Cortex of kidney (tissue), 1 donor: ENCODE measurements at places on chromosomes 1 and 21.

- no peak for DNase-seq
Measured at GRCh38 chr1:214568328-214568727, 16.9 kb upstream of the PTPN14 start.

DNA sequence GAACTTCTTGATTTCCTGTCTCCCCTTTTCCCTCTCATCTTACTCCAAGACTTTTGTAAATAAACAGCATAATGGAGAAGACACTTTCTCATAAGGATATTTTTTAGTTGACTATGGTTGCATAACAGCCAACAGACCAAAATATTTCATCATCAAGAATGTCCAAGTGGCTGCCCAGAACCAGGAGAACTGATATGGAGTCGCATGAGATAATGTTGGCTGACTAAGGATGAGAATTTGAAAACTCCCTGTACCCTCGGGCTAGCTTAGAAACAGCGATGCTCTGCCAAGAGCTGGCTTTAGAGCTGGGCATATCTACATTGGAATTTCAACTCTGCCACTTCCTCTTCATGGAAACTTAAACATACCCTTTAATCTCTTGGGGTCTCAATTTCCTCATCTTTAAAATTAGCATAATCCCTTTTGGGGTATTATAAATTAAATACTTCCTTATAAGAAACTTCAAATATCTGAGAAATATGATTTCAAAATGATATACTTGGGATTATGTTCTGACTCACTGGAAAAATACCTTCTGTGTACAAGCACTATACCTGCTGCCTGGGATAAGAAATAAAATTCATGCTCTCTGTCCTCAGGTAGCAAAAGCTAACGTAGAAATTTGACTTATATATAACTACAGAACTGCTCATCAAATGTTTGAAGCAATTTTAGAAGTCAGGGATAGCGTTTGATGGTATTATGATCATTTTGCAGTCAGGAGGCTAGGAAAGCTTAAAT lies 777.3 kb downstream of the LTN1 start:
- no peak for DNase-seq

- DNase-seq, result no peak
Measured at GRCh38 chr1:222788402-222789156, 26.3 kb upstream of the DISP1 start.

DNA sequence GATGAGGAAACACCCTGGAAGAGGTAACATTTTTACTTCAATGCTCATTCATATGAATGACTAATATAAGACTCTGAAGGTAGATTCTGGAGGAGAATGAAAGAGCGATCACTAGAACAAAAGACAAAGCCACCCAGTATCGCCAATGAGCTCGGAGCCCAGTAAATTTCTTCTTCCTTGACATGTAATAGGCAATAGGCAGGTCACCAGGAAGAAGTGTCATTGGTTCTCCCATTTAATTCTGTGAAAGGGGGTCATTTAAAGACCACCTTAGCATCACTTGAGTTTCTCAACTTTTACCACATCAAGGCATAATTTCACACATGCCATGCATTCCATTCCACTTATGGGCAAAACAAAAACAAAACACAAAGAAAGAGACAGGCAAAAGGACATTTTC lies 7.9 kb downstream of the TNFSF18 start:
- DNase-seq, result no peak

DNA sequence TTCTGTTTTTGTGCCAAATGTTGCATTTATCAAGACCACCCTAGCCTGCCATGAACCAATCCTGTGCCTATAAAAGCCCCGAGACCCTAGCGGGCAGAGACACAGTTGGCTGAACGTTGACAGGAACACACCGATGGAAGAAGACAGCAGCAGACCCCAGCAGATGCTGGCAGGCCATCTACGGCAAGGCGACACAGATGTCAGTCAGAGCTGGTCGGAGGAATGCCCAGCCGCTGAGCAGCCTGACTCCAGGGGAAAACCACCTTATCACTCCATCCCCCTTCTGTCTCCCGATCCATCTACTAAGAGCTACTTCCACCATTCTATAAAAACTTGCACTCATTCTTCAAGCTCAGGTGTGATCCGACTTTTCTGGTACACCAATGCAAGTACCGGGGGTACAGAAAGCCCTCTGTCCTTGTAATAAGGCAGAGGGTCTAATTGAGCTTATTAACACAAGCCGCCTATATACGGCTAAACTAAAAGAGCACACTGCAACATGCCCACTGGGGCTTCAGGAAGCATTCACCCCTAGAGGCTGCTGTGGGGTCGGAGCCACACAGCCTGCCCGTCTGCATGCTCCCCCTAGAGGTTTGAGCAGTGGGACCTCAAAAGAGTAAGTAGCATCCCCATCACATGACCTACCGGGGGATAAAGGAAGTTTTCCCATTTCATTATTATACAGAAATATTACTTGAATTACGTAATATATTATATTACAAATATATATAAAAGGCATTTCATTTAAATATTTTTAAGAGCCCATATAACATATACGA lies 1156.3 kb upstream of the B3GALT2 start:
- DNase-seq, result no peak

GRCh38 chr21:26194811-26195251 lies 24.3 kb upstream of the APP start:
- no peak for DNase-seq

- DNase-seq, result no peak
Measured at GRCh38 chr1:14706631-14707030, 108.1 kb downstream of the KAZN start.

DNA sequence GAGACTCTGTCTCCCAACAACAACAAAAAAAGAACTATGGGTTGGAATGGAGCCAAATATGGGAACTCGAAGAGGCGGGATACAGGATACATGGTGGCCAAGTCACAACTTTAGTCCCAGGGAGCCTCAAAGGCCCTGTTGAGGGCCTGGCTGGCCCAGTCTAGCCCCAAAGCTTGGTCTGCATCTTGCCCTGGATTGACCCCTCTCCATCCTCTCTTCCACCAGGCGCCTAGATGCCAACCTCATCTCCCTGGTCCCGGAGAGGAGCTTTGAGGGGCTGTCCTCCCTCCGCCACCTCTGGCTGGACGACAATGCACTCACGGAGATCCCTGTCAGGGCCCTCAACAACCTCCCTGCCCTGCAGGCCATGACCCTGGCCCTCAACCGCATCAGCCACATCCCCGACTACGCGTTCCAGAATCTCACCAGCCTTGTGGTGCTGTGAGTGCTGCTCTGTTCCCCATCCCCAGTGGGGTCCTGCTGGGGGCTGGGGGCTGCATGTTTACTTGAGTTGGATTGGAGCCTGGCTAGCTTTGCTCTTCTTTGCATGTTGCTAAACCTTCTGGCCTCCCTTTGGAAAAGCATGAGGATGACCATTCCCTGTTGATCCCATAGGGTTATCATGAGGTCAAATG lies 65.5 kb downstream of the UBE2T start:
- no peak for DNase-seq

GRCh38 chr1:230265200-230266115 lies 160.7 kb downstream of the PGBD5 start:
- no peak for DNase-seq

GRCh38 chr1:200221614-200222282 lies 188.1 kb downstream of the ZNF281 start:
- DNase-seq, result no peak

- DNase-seq, result no peak
Measured at GRCh38 chr1:179883040-179883744, 1.1 kb downstream of the TOR1AIP1 start.

- DNase-seq, result no peak
Measured at GRCh38 chr1:8423269-8423691, 105.4 kb downstream of the SLC45A1 start.

DNA sequence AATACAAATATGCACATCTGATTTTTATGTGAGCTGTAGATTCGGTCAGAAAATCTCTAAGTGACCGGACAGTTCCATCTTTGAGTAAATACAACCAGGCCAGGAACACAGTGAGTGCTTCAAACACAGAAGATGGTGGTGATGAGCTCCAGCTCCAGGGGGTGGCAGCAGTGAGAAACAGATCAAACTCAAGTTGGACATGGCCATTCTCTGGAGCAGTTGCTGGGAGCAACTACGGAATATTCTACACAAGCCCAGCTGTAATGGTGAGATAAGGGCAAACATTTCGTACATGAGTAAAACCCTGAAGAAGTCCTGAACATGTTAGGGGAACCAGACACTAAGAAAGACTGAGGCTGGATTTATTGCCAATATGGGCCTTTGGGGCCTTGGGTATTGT lies 100.7 kb downstream of the BARHL2 start:
- DNase-seq, result no peak

DNA sequence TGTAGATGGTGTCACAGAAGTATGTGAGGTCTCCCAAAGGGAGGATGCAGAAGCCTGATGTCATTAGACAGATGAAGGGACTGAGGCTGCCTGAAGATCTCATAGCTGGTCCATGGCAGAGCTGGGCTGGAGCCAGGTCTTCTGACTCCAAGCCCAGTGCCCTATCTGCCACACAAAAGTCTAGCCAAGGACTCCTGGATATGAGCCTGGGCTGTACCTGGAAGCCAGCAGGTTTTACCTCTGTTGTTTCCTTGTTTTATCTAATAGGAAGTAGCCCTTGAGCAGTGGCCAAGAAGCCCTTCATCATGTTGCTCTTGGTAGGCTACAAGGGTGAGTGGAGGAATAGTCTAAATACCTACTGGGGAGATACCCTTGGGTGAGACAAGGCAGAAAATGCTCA lies 74.4 kb upstream of the SLC44A3 start:
- DNase-seq, result no peak

- DNase-seq, result no peak
Measured at GRCh38 chr1:150787455-150787854, 20.6 kb downstream of the CTSK start.

GRCh38 chr1:107538502-107538901 lies 397.7 kb downstream of the NTNG1 start:
- no peak for DNase-seq

DNA sequence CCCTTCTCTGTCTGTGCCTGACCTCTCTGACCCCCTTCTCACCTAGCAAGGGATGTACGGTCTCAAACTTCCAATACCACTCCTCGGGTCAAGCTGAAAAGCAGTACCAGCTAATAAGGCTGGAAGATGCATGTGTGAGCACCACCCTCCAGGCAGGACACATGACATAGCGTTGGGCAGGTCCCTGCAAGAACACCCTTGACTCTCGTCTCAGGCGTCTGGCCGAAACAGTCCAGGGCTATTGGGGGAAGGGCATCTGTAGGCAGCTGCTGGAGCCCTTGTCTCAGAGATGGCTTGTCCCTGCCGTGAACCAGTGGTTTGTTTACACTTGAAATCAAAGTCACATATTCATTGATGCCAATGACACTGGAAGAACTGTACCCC lies 56.5 kb downstream of the CD46 start:
- no peak for DNase-seq

- DNase-seq, result no peak
Measured at GRCh38 chr1:207997486-207998268, 86.8 kb upstream of the CD34 start.

DNA sequence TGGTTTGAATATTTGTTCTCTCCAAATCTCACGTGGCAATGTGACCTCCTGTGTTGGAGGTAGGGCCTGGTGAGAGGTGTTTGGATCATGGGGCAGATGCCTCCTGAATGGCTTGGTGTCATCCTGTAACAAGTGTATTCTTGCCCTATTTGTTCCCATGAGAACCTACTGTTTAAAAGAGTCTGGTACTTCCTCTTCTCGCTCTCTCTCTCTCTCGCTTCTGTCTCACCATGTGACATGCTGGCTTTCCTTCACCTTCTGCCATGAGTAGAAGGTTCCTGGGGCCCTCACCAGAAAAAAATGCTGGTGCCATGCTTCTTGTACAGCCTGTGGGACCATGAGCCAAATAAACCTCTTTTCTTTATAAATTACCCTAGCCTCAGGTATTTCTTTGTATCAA lies 8.4 kb upstream of the PAXBP1 start:
- DNase-seq, result no peak

DNA sequence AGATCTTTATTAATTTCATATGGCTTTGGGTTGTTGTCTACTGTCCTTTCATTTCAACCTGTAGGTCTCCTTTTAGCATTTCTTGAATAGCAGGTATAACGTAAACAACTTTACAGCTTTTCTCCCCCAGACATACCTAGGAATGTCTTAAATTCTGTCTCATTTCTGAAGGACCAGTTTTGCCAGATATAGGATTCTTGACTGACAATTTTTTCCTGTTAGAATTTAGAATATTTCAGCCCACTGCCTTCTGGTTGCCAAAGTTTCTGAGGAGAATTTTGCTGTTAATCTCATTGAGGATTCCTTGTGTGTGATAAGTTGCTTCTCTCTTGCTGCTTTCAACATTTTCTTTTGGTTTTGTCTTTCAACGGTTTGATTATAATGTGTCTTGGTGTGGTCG lies 60.1 kb downstream of the CCDC30 start:
- no peak for DNase-seq

DNA sequence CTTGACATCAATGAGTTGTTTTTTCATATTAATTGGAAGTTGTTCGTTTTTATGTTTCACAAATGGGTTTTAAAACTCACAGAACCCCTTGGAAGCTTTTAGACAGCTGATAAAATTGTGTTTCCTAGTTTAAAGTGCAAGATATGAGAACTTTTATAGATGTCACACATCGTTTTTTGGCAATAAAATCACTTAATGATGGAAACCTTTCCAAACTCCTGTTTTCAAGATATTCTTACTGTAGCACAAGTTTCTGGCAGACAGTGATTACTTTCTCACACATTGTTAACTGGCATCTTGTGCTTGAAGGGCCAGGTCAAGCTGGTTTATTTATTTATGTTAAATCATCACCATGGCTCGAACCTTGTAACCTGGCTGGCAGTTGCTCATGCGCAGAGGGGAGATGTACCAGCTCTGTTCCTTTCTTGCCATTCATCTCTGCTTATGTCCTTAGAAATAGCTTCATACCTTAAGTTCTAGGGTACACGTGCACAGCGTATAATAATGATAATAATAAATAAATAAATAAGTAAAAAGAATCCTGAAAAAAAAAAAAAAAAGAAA lies 10.2 kb upstream of the RCAN1 start:
- DNase-seq, result no peak

GRCh38 chr1:188444526-188444925 lies 1615.8 kb downstream of the PLA2G4A start:
- no peak for DNase-seq

DNA sequence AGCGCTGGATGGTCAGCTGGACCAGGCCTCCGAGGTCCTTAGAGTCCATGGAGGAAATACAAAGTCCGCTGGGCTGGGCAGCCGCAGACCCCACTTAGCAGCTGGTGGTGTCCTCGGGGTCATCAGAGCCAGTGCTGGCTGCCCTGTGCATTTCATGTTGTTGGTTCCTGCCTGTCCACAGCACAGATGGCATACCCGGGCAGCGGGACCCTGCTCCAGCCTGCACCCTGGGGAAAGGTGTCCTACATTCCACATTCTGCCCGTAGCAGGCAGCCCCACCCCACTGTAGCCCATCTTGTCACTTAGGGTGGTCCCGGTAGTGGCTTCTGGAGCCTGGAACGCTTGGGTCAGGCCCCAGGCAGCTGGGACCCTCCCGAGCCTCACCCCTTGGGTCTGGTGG lies 19.8 kb downstream of the PRKCZ start:
- DNase-seq, result no peak
